Brain microvascular endothelial cell (primary cell): ENCODE measurements at places on chromosomes 2 and 18.

GRCh38 chr2:239590995-239591915 is 190.4 kb upstream of the HDAC4 start:
- DNase-seq: no peak

DNA sequence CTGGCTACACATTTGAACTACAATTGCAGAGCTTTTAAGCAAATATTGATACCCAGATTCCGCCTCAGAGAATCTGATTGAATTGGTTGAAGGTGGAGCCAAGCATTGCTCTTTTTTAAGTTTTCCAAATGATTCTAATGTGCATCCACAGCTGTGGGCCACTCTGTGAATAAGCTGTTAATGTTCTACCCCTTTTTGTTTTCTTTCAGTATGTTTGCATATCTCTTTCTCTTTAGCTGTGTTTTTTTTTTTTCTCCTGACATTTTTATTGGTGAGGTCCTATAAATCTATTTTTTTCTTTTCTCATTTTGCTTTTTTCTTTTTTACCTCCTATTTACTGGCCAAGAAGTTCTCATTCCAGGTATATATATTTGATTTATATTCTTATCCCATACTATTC is 6.5 kb downstream of the SCN3A start:
- DNase-seq: no peak

DNA sequence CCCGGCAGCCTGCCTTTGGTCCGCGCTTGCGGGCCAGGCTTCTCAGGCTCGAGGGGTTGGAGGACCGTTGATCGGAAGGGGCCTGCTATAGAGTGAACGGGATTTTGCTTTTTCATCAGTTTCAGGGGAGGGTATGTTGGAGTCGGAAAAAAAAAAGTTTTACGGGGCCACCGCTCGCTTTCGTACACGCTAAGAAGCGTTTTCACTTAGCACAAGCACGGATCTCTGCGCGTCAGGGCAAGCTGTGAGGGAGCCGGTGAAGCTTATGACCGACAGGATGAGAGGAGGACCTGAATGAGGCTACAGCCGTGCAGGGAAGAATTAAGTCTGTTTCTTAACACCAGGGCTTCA is 443 bp downstream of the CPSF3 start:
- DNase-seq: no peak

- no peak for DNase-seq
Observed at GRCh38 chr2:19228715-19229114, 129.7 kb downstream of the OSR1 start.

DNA sequence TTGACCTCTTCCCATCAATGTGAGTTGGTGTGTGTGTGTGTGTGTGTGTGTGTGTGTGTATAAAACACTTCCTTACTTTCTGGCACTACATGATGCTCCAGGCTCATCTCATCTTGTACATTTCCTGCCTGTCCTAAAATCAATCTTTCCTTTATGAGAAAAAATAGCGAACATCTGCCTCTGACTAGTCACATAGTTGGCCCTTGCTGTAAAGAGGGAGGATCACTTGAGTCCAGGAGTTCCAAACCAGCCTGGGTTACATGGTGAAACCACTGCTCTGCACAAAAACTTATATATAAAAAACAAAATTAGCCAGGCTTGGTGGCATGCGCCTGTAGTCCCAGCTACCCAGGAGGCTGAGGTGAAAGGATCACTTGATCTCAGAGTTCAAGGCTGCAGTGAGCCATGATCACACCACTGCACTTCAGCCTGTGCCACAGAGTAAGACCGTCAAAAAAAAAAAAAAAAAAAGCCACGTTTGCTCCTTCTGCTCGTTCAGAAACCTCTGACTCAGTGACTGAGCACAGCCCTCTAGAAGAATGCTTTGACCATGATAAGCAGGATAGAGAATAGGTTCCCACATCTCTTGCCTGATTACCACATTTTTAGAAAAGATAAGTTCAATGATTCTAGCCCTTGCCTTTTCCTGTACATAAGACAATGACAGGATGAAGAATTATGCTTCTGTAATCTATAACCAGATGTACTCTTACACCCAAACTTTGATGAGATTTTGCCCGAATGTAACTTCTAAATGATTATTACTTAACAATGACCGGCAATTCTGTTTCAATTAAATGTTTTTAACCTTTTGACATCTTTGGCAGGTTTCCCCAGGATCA is 45.2 kb upstream of the ST3GAL5 start:
- peak; percentile 92 for DNase-seq

DNA sequence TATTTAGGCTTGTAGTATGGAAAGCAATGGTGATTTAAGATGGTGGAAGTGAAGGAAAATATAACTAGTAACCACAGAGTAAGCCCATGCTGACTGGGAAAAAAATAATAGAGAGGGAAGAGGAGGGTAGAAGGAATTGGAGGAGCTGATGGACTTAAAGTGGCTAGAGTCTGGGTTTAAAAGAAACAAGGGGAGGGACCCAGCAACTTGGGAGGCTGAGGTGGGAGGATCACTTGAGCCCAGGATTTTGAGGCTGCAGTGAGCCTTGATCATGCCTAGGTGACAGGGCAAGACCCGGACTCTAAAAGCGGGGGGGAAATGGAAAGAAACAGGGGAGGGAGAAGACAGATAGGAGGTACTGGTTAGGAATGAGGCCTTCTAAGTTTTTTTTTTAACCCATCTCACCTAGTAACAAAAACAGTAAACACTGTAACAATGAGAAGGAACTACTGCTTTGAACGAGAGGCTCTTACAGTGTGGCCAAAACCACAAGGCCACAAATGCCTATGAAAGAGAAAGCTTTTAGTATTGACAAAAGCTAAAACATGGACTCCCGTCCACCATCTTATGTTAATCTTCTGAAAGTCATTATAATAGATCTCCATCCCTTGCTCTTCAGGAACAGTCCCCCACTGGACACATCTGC is 26.6 kb downstream of the METTL8 start:
- DNase-seq: no peak

DNA sequence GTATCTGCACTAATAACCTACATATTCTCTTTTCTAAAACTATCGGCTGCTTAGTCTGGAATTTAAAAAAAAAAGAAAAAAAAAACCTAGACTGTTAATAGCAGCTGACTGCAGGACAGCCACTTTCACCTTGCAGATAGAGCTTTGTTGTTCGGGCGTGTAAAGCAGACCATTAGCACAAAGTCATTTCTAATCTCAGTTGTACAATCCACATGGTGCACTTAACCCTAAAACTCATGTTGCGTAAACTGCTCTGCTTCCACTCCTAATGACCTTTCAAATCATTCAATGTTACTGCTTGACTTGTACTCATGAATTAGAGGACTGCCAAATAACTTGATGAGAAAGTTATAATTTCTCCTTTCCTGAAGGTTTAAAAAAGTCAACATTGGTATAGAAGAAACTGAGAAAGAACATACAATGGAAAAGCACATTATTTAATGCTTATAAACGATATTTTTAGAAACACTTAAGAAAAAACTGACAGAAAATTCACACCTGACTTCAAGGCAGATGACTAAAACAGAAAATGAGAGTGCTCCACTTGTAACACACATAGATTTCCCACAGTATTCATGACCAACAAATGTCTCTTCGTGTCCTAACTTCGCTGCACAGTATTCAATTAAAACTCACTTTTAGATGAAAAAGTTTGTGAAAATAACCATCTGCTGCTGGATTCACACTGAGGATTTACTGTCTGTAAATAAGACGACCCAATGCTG is 2.6 kb downstream of the CDH2 start:
- no peak for DNase-seq

DNA sequence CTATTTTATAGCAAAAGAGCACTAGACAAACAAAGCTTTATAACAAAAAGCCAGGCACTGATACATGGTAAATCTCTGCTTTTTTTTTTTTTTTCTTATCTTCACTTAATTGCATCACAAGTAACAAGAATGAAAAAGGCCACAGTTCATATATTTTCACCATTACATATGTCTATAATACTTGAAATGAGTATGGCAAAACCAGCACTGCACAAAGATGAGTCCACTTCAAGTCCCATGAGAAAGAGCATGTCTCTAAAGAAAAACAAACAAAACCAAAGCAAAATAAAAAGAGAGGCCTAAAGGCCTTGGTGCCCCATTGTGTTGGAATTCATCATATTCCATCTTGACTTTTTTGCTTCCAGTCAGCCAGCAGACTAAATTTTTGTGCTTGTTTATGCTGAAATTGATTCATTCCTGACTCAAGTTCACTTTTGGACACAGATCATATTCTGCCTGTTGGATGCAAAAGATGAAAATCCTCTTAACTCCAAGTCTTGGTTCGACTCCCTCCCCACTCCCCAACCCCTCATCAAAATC is 264.9 kb upstream of the CCDC68 start:
- DNase-seq: peak; percentile 60
